ENCODE measurements at places on chromosomes 2 and 18. TPM values are rescaled to one million over a fixed set of nuclear protein-coding genes. Genes with fewer than 3 reads are reported as not detected.

DNA sequence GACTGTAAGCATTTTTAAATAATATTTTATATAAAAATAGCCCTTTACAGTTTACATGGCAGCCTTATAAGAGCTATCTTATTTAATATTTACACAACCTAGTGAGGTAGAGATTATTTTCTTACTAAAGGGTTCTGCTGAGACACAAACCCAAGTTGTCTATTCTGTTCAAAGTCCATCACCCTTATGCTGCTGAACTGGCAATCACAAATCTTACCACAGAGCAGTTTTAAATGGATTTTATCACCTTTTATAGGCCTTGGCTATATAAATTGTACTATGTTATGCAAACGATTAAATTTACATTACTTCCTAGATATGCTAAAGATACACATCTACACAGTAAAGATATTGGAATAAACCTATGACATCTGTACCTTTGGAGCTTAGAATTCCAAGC, 40.7 kb downstream of the RBM45 start:
- no peak for DNase-seq

- no peak for DNase-seq
These were observed 279.8 kb downstream of the ZNF385B start for GRCh38 chr2:179581605-179582004.

DNA sequence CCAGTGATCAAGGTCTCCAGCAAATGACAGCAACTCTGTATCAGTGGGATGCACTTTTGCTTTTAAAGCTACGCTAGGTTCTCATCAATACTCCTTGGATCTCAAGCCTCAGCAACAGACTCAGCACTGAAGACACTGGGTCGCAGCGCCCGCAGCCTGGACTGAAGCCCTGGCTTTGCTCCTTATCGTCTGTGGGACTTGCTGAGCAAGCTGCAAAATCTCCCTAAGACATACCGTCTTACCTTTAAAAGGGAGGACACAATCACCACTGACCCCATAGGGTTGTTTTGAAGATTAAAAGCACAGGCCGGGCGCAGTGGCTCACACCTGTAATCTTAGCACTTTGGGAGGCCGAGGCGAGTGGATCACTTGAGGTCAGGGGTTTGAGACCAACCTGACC, 8.1 kb downstream of the CYB5A start:
- DNase-seq, result no peak

The HAAO gene
- 2.8 TPM for total RNA-seq

The TMEM182 gene
- 176 TPM for total RNA-seq

DNA sequence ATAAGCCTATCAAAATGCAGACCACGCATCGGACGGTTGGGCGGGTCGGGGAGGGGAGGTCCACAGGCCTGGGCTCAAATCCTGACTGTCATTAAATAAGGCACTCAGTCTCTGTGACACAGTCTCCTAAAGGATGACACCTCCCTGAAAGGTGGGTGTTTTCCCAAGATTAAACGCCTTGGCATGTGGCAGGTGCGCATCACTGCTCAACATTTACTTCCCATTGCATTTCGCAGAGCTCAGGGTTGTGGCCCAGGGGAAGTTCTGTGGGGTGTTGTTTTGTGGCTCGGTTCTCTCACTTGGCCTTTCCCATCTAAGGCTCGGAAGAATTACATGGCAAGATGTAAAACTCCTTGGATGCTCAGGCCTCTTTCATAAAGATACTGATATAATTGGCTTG, 107.4 kb downstream of the NCK2 start:
- no peak for DNase-seq

The TUBB8B gene
- not detected for total RNA-seq

GRCh38 chr2:12320027-12320734, 396.6 kb upstream of the TRIB2 start:
- no peak for DNase-seq

DNA sequence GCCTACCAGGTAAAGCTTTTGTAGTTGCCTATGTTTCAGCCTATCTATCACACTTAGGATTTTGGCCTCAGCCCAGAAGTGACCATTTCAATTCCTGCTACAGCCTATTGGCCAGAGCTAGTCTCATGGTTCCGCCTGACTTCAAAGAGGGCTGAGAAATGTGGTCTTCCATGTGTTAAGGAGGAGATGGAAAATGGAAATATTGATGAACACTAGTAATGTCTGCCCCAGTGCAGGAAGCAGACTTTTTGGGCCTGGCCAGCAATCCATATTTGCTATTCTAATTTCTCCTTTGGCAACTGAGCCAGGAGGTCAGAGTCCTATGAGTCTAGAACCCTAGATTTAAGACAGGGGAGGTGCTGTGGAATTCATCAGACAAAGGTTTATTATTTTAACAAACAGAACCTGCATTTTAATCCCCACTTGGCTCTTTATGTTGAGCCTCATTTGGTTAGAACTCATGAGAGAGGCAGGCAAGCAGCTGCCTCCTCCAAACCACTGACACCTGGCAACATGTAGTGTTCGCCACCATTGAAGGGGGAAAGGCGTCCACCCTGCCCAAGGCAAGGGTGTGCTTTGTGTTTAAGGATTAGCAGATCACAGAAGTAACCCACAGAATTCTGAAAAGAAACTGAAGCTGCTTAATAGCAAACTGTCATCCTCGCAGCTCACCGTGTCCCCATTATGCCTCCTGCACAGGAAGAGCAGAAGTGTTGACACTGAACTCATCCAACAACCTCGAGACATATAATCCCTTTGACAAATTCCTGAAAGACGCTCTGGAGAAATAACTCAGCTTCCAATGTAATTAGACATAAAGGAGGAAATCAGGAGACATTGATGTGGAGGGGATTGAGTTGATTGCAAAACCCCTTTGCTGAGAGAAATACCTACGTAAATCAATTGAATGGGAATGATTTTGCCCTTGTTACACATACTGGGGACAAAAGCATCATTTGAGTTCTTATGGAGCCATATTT, 47.7 kb upstream of the SCG2 start:
- DNase-seq, result no peak

DNA sequence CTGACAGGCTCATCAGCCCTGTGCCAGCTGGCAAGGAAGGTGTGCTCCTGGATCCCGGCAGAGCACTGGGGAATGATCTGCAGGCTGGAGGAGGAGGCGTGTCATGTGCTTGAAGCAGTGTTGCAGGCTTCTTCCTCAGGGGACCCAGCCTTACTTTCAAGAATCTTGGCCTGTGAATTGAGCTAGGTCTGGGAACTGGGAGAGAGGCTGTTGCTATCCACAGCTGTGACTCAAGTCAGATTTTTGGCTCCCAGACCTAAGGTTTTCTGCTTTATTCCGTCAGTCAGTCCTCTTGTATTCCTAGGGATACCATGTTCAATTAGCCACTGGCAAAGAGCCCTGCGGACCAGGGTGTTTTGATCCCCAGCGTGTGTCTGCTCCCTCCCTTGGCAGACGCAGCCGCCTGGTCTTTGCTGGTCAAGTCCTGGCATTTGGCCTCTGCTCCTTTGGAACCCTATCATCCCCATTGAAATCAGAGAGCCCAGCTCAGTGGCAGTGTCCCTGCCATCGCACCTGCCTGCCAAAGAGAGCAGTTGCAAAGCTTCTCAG, 32.4 kb downstream of the ASB1 start:
- peak; percentile 67 for DNase-seq

GRCh38 chr2:109453371-109453995, 160.3 kb downstream of the SEPTIN10 start:
- no peak for DNase-seq

GRCh38 chr18:38116716-38117115, 551.1 kb upstream of the CELF4 start:
- no peak for DNase-seq

The ANO7 gene
- 0.93 TPM for total RNA-seq

GRCh38 chr18:46891742-46892214, 25.5 kb downstream of the PIAS2 start:
- DNase-seq, result no peak

- DNase-seq, result no peak
These were observed 15.4 kb downstream of the TEX51 start for GRCh38 chr2:126913881-126914615.

DNA sequence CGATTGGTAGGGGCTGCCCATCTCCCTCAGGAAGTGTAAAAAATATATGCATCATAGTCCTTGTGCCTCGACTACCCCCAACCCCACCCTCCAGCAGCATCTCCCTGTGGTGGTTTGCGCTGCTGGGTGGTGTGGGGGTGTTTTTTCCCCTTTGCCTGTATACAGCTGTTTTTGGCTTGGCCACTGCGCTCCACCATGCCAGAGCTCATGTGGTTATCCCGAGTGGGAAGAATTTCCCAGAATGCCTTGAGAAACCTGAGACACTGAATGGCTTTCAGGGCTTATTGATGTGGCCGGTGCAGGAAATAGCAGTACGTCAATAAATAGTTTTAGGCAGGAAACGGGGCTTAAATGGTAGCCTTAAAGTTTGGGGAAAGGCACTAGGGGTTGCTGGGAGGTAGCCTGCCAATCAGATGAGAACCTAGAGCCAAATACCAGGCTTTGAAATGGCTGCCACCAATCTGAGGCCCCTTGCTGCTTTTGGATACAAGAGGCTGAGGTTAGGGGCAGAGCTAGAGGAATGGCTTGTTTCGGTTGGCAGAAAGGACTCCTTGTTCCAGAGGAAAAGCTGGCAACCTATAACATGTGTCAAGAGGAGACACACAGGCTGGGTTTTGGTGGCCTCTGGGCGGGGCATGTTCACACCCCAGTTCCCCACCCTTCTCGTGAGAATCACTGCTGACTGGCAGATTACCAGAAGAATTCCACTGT, 144.1 kb downstream of the SMAD7 start:
- DNase-seq, result peak; percentile 46

The LYG2 gene
- not detected for total RNA-seq

DNA sequence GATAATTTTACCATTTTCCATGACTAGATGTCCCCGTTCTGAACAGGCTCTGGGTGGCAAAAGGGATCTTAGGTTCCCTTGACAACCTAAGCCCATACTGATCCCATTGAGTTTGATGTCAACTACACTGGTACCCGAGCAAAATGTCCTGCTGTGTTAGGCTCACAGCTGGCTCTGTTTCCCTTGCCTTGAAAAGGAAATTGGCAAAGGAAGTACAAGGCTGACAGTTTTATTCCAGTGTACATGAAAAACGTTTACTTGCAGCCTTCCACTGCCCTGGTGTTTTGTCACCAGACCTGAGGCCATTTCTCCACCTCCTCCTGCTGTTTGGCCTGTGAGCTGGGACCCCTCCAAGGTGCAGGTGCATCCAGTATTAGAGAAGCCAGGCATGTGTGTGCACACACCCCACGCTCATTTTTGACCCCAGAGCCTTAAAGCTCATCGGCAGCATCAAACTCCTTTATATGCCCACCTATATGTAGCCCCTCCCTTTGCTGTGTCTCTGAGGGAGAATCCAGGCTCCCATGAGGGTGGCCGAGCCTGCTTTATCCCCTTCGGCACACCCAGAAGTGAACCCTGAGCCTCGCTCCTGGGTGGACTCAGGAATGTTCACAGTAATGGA, 171.3 kb downstream of the NDUFA10 start:
- DNase-seq, result no peak

DNA sequence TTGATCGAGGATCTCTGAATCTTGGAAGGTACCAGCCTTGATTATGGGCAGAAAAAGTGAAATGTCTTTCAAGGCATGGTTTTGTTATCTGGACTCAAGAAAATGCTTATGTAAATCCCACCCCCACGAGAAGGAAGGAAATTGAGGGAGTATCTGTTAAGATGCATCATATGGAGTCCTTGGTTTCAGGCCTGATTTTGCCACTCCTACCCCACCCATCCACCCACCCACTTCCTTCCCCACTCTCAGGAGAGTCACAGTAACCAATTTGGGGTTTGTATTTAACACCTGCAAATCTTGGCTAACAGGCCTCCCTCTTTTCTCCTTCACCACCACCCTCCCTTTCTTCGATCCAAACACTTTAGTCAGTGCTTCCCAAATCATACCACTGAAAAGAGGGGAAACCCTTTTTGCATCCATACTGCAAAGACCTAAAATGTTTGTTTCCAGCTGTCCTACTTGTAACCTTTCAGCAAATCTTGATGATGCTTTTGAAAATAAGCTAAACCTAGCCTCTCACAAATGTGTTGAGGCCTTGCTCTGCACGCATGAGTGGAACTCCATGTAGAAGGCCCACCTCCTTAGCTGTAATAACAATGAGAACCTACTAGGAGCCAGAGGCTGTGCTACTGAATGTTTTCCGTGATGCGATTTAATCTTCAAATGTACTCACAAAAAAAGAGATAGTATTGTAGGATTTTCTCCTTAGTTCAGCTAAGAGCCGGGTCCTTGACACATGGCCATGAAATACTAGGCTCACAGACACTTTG, 34.8 kb downstream of the POU3F3 start:
- DNase-seq, result no peak

DNA sequence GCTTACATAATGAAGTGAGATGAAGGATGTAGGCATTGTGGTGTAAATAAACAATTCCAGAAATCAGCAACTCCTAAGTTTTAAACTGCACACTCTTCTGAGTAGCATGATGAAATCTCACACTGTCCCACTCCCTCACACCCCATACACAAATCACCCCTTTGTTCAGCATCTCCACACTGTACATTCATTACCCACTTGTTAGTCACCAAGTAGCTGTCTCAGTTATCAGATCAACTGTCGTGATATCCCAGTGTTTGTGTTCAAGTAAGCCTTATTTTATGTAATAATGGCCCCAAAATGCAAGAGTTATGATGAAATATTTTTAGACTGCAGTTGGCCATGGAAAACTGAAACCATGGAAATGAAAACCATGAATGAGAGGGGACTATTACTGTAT, 135.7 kb downstream of the GRB14 start:
- DNase-seq, result no peak

- DNase-seq, result no peak
These were observed 89.5 kb downstream of the CCDC102B start for GRCh38 chr18:68887410-68887809.

GRCh38 chr2:17845806-17846205, 29.5 kb downstream of the MSGN1 start:
- no peak for DNase-seq

The TCF7L1 gene
- total RNA-seq, result 4.6 TPM

DNA sequence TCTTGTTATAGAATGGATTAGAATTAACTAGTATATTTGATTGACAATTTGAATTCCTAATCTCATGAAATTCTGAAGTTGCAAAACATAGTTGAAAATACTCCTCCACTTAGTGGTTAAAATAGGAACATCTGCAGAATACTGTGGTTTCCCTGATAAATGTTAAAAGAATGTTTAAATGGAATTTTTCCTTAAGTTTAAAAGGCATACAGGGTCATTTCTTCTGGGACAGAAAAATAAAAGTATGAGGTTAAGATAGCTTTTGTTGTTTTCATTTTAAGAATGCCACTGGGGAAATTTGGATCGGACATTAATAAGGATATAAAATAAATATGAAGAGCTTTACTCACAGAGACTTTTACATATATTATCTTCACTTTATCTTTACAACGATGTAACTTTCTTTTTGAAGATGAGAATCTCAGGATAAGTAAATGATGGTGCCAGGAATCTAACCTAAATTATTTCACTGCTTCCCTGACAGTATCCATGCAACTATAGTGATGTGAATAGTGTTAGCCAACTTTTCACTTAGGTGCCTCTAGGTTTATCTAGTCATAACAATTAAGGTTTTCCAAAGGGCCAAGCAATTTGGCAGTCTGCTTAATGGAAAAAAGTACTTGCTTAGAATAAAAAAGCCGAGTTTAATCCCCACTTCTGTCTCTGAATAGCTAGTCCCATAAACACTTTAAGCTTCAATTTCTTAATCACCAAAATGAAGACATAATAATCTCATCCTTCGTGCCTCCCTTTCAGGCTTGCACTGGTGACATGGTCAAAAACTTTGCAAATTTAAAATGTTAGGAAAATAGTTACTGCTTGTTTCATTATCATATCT, 151.8 kb upstream of the STK17B start:
- no peak for DNase-seq
